ENCODE measurements at places on chromosomes 7 and 10.
A peak's percentile ranks its signal among the peaks of the same experiment; 100 is the strongest.

GRCh38 chr7:67983486-67983885, 986.9 kb downstream of the TYW1 start:
- DNase-seq, result no peak

GRCh38 chr10:127154831-127155620, 41.4 kb downstream of the INSYN2A start:
- DNase-seq, result no peak

- no peak for DNase-seq
Measured at GRCh38 chr10:71309919-71310318, 9.1 kb upstream of the SLC29A3 start.

DNA sequence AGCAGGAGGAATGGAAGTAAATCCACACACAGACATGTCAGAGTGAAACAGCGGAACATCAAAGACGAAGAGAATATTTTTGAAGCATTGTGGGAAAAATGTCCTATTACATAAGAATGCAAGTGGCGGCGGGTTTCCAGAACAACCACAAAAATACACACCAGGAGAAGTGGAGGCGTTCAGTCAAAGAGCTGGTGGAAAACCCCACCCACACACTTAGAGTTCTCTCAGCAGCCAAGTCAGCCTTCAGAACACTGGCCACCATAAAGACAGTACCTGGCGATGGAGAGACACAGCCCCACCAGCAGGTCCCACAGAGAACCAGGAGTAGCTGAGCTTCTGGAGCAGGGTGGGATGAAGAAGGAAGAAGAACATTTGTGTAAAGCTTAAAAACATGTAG, 23.7 kb downstream of the NKX6-2 start:
- DNase-seq, result no peak

- DNase-seq, result no peak
Measured at GRCh38 chr10:71475243-71475871, 78.6 kb downstream of the CDH23 start.

- no peak for DNase-seq
Measured at GRCh38 chr7:135193615-135194081, 17.7 kb downstream of the WDR91 start.

DNA sequence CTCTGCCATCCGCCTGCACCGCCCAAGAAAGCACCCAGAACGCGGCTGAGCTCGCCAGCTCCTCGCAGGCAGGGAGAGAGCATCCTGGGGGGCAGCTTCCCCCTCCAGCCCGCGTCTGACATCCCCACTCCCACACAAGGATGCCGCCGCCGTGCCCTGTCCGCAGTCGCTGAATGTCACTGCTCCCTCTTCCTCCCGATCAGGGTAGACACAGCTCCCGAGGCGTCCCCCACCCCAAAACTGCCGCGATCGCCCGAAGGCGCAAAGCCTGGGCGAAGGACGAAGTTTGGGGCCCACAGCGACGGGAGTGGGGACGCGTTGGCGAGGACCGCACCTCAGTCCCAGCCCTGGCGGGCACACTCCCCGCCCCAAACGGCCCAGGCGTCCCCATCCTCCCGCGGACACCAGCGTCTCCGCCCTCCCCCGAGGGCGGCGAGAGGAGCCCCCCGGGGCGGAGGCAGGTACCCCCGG, 1.5 kb upstream of the KAT6B start:
- peak; percentile 0 for DNase-seq

GRCh38 chr10:8211631-8212030, 157.1 kb downstream of the GATA3 start:
- DNase-seq, result no peak

DNA sequence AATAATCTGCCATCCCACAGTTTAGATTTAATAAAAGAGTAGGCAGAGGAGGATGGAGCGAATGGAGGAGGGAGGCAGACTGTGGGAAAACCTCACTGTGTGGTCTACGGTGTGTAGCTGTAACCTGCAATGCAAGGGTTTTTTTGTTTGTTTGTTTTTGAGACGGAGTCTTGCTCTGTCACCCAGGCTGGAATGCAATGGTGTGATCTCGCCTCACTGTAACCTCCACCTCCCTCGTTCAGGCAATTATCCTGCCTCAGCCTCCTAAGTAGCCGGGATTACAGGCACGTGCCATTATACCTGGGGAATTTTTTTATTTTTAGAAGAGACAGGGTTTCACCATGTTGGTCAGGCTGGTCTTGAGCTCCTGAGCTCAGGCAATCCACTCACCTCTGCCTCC, 184.6 kb upstream of the PLXNA4 start:
- no peak for DNase-seq

GRCh38 chr10:94180576-94180975, 182.2 kb downstream of the NOC3L start:
- DNase-seq, result no peak

- DNase-seq, result no peak
Measured at GRCh38 chr10:5508161-5508604, 8.8 kb upstream of the CALML5 start.

- DNase-seq, result no peak
Measured at GRCh38 chr10:48804740-48805182, 120.1 kb downstream of the WDFY4 start.

- no peak for DNase-seq
Measured at GRCh38 chr10:21888959-21889358, 114.6 kb downstream of the DNAJC1 start.

DNA sequence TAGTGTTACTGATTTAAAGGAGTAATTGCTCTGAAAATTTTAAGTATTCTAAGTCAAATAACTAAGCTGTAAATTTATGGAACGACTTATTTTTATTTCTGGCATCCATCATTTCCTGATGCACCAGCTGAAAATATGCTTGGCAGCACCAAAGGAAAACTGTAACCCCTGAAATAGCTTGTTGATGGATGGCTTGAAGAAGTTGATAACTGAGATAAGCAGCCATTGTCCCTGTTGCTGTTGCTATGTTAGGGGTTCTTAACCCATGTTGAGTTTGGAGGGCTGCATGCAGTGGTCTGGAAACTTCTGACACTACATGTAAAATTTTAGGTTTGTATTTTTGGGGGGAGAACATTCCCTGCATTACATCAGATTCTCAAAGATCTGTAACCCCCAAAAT, 30.6 kb downstream of the RPA3 start:
- DNase-seq, result no peak

GRCh38 chr10:78648256-78648860, 420.4 kb upstream of the ZMIZ1 start:
- DNase-seq, result no peak

- DNase-seq, result no peak
Measured at GRCh38 chr10:44811072-44811471, 100.1 kb upstream of the TMEM72 start.

DNA sequence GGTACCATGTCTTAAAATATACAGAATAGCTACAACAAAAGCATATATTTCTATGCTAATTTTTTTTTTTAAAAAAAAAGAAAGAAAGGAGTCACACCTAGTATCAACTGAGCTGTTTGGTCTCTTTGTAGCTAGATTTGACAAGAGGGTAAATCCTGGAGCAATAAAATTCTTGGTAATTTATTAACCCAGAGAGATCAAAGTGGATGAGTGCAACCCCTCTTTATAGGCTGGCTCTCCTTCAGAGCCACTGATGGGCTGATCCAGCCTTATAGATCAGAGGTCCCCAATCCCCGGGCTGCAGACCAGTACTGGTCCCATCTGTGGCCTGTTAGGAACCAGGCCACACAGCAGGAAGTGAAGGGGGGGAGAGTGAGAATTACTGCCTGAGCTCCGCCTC, 19.8 kb upstream of the MRLN start:
- no peak for DNase-seq

GRCh38 chr10:127354992-127355391, 158.6 kb upstream of the INSYN2A start:
- no peak for DNase-seq

DNA sequence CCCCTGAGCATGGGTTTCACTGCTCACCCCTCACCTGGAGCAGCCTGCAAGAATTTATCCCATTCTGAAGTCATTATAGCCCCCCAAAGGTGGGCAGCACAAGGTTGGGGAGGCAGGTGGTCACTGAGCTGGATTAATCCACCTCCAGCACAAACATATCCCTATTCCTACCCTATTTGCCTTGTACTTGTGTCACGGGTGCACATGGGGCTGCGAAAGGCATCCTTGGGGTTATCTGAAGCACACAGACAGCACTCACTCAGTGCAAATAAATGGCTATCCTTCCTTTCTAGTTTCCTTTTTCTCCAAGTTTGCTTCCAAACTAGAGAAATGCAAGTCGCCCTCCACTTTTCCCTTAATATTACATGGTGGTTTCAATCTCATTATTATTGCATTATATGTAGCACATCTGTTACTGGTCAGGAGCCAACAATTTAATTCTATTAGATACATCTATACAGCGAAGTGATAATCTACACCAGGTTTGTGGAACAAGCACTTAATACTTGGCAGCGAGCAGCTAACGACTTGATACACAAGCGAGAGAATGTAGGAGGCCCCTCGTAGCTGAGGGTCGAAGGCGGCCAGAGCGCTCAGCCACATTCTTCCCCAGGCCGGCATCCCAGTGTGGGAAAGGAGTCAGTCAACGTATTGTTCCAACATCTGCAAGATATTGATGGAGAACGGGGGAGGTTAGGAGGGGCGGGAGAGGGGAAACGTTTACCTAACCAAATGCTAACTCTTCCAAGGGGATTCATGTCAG, 121.3 kb upstream of the HABP2 start:
- DNase-seq, result no peak
